Activated effector memory CD4-positive, alpha-beta T cell treated with anti-CD3 and anti-CD28 coated beads, Interleukin-2, amount 50 U/mL, for 16 hours (primary cell): ENCODE measurements at places on chromosomes 6 and 20.

- no peak for DNase-seq
Observed at GRCh38 chr6:148423601-148424270, 81.1 kb downstream of the SASH1 start.

- DNase-seq: no peak
Observed at GRCh38 chr6:20846602-20847028, 312.4 kb downstream of the CDKAL1 start.

- no peak for DNase-seq
Observed at GRCh38 chr6:53378208-53378607, 29.5 kb upstream of the ELOVL5 start.

GRCh38 chr6:133277900-133278545, 36.9 kb downstream of the EYA4 start:
- DNase-seq: no peak

DNA sequence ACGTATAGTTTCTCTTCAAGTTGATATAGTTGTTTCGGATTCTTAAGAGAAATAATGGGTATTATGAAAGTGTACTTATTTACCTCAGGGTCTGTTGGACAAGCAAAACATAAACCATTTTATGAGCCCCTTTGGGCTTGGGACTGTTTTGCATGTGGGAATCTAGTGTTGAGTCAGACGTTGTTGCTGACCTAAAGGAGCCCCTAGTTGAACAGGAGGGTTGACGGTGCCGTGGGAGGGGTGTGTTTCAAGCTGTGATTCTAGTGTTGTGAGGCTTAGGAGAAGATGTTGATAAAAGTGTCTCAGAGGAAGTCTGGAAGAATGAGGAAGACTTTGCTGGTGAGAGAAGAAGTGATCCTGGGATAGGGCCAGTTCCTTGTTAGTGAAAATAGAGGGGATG, 140.0 kb downstream of the ARID1B start:
- DNase-seq: no peak

DNA sequence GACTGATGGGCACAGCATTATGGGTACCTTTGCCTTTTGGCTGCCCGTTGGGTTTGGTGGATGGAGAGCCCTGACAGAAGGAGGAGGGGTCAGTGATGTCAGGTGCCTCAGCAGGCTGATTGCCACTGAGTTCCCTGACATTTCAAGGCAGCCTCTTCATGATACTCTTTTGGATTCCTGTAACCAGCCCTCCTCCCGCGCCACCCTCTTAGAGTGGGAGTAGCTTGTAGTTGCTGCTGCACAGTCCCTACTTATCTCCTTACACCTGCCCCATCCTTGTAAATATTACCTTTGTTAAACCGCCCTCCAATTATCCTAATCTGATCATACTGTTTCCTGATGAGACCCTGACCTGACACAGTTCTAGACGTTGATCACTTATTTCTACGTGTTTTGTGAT, 140.0 kb downstream of the CFAP61 start:
- no peak for DNase-seq

GRCh38 chr6:144402750-144403149, 117.6 kb downstream of the UTRN start:
- no peak for DNase-seq

- DNase-seq: no peak
Observed at GRCh38 chr6:68760941-68761676, 126.0 kb downstream of the ADGRB3 start.

- no peak for DNase-seq
Observed at GRCh38 chr6:156689656-156690055, 87.5 kb upstream of the ARID1B start.

DNA sequence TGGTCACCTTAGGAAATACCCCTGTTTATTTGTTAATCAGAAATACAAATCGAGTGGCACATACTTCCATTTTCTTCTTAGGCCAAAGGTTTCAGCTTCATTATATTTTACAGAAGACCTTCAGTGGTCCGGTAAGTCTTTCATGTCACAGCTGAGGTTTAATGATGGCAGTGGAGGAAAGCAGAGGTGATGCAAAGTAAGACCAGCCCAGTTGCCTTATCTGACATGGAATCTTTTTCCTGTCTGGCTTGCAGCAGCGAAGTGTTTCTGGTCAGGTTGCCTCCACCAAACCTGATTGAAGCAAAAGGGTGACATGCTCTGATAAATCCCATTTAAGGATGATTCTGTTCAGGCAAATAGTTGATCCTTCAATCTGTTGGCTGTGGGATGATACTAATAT, 100.0 kb downstream of the PRDM1 start:
- DNase-seq: no peak

- no peak for DNase-seq
Observed at GRCh38 chr20:2762578-2763131, 37.8 kb downstream of the CPXM1 start.

DNA sequence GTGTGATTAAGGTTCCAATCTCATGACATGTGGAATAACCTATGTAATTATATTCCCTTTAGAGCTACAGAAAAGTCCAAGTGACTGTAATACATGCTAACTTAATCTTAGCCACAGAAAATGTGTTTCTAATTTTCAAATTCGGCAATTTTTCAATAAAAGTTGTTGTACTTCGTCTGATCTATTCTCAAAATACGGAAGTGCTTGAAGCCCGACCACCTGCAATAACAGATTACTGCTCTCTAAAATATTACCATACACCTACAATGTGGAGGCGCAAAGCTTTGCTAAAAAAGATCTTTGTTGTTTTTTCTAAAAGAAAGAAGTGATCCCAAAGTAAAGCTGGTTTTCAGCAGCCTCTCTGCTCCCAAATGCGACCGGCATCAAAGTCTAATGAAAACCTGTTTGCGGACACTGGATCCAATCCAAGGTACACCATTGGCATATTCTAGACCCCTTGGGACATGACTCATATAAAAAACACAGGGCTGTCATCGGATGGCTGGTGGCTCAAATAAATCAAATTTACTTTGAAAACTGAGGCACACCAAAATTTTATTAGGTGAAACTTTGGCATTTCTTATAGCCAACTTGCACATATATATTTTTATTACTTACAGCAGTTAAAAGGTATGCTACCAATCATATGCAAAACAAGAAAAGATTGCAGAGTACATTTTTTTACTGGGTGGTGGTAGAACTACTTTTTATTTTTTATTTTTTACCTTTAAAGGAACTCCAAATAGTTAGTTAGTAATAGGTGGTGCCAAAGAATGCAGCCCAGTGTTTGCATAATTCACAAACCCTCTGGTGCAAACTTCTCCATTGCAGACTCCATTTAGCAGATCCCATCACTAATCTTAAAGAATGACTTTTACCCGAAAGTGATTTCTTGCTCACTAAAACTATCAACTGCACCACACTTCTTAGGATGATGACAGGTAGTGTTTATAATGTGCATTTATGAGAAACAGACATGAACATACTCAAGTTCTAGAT, 118.7 kb upstream of the TBX18 start:
- DNase-seq: no peak

DNA sequence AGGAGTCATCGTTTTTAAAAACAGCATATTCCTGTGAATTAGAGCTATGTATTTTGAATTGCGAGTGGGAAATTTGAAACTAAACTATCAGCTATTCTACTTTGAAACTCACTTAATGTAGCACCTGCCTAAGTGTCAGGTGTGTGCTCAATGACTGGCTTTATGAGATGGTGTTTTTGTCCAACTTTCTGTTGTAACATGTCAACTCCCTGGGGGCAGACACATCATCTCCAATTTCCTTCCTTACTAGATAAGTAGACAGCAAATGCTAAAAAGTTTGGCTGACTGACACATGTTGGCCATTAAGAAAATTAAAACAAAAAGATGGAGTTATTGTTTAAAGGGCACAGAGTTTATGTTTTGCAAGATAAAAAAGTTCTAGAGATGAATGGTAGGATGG, 226.9 kb downstream of the TFAP2B start:
- no peak for DNase-seq
